CD4-positive, alpha-beta T cell treated with Interleukin-10 for 1 hour (primary cell): ENCODE measurements at places on chromosomes 2 and 18.

DNA sequence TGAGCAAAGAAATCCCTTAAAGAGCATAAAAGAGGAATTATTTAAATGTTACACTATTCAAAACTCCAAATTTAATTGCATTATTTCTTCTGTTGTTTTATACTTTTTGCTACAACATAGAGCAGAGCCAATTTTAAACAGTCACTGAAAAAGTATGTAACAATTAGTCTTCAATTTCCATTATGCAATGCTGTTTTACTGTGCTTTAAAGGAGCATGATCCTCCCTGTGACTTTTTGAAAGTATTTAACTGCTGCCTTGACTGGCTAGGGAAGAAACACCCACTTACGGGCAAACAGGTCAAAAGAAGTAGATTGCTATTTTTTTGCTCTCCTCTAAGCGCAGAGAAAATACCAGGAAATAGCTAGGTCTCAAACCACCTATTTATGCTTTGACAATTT, 217.4 kb upstream of the GCFC2 start:
- DNase-seq: no peak

DNA sequence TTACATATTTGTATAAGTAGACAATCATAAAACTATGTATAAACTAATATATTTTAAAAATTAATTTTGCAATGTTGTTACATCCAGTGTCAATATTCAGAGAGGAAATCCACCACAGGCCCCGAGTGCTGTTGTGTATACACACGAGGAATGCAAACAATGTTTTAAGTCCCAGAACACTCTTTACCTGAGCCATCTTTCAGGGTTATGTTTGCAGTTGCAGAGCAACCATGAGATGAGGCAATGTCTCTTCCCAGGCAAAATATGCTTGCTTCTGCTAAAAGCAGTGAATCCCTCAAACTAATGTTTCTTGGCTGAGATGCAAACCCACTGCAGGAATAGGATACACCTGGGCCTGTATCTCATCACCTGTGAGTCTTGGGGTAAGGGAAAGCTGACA, 91.3 kb downstream of the ASXL2 start:
- DNase-seq: no peak

GRCh38 chr18:64799376-64799775, 650.5 kb upstream of the LINC00305 start:
- DNase-seq: no peak

DNA sequence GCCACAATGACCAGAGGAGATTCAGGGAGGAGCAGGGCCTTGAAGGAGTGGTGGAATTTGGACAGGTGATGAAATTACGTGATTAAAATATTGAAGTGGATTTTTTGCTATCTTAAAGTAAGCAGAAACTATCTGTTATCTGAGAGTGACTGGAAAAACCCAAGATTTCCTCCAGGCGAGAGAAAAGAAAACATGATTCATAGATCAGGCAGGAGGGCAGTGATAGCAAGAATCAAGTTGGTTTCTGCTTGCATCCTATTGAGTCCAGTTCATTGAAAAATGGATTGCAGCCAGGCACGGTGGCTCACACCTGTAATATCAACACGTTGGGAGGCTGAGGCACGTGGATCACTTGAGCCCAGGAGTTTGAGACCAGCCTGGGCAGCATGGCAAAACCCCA, 127.8 kb downstream of the NXPH2 start:
- DNase-seq: no peak

- no peak for DNase-seq
These were observed 277.9 kb downstream of the DCC start for GRCh38 chr18:52617931-52618330.

DNA sequence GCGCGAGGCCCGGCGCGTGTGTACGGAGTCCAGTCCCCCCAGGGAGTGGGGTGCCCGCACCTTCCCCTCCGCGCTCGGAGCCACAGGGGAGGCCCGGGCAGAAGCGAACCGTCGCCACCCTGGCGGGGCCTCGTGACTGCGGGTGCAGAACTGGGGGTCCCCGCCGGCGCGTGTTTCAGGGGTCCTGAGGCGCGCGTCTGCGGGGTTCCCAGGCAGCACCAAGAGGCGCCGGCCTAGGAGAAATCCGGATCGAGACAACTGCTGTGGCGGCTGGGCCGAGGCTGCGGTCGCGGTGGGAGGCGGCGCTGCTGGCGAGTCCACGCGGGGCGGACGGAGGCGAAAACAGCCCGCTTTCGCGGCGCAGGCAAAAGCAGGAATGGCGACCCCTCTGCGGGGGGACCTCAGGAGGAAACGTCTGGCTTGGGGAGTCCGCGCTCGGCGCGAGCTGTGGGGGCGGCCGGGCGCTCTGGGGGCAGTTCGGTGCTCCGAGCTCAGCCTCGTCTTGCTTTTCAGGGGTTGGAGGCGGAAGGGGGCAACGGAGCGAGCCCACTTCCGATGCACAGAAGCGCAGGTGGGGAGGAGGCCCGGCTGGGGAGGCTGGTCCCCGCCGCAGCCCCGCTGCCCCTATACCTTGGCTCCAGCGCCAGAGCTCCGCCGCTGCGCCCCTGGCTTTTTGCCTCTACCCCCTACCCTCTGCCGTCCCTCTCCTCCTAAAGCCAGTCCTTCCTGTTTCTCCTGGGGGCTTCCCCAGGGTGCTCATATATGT, 81.5 kb upstream of the LDLRAD4 start:
- peak; percentile 37 for DNase-seq

DNA sequence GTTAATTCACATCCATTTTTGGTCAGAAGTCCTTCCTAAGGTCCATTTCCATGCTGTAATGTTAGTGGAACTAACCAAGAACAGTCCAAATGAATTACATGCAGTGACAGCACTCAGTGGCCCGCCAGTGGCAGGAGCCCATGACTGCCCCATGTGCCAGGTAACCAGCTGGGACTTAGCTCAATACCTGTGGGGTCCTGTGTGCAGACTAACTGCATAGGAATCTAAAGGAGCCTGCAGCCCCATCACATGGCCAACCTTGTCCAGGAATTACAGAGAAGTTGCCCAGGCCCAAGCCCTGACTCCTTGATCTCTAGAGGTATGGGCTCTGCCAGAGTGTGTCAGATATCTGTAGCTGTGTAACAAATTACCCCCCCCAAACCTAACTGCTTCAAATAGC, 35.4 kb upstream of the GPR17 start:
- no peak for DNase-seq

GRCh38 chr2:197378086-197378485, 56.7 kb downstream of the SF3B1 start:
- no peak for DNase-seq

- no peak for DNase-seq
These were observed 23.1 kb upstream of the COPS8 start for GRCh38 chr2:237062585-237062984.

DNA sequence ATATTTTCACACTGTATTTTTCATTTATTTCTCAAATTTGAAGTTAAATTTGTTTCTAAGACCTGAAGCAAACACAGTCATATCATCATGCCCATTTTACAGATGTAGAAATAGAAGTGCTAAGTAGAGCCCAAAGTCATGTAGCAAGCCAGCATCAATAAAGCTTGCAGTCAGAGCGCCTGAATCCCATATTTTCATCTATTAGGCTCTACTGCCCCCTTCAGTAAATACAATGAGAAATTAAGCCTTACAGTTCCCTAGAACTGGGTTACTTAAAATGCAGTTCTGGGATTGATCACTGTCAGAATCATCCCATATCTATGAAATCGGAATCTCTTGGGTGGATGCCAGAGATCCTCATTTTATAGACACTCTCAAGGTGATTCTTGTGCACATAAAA, 419.9 kb downstream of the TGIF1 start:
- DNase-seq: peak; percentile 1

GRCh38 chr18:2680216-2680792, 24.8 kb downstream of the SMCHD1 start:
- no peak for DNase-seq

DNA sequence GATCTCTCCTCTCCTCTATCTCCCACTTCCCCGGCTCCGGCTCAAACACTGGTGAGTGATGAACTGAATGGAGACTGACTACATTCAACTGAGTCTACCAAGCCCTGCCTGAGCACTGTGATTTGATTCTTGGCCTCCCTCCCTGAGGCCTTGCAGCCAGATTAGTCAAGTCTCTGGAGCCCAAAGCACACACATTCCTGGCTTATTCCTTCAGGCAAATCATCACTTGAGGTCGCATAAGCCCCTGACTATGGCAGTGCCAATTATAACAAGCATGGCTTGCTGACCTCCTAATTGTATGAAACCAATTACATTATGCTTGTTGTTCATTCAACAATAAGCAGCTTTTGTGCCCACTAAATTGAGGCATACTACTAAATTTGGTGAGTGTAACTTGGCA, 34.6 kb downstream of the EFEMP1 start:
- no peak for DNase-seq

GRCh38 chr2:20771299-20771698, 51.6 kb downstream of the LDAH start:
- no peak for DNase-seq

- DNase-seq: no peak
These were observed 244.3 kb downstream of the ACTR3 start for GRCh38 chr2:114134146-114134545.

- DNase-seq: no peak
These were observed 232.2 kb downstream of the ZNF804A start for GRCh38 chr2:184830531-184830930.

DNA sequence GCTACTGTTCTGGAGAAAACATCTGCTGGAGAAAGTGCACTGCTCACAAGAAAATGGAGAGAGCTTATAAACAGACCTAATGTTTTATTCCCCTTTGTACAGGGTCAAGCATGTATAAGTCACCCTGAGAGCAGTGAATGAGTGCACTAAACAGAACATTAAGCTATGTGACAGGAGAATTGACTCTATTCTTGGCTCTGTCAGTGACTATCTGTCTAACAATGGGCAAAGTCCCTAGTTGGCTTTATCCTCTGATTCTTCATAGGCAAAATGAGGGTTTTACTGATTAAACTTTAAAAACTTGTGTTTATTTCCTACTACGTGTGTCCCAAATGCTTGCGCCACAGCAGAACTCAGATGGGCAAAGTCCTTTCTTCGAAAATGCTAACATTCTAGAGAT, 655.1 kb upstream of the SLC39A10 start:
- DNase-seq: no peak

- DNase-seq: no peak
These were observed 389.3 kb downstream of the IRS1 start for GRCh38 chr2:226410247-226410835.

GRCh38 chr18:13179566-13180113, 38.9 kb upstream of the LDLRAD4 start:
- DNase-seq: no peak

- DNase-seq: no peak
These were observed 339.2 kb upstream of the HNRNPA3 start for GRCh38 chr2:176873403-176873802.

DNA sequence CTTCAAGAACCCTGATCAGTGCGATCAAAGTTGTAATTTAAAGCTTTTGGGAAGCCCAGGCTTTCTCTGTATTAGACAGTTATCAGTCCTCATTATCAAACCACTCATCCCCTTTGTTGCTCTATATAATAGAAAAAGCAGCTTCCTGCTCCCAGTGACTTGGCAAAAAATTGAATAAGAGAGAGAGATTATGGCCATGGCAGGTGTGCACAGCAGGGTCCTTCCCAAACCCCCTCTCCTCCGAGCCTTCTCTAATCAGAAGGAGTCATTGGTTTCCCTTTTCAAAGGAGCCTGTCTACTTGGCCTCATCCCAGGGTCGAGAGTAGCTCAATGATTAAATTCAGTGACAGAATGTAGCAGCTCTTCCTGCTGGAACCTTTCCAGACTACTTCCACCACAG, 81.5 kb downstream of the SEMA4F start:
- DNase-seq: no peak

GRCh38 chr2:102015399-102015798, 23.6 kb downstream of the IL1R2 start:
- no peak for DNase-seq

- DNase-seq: no peak
These were observed 39.0 kb downstream of the MYO3B start for GRCh38 chr2:170216981-170217380.

DNA sequence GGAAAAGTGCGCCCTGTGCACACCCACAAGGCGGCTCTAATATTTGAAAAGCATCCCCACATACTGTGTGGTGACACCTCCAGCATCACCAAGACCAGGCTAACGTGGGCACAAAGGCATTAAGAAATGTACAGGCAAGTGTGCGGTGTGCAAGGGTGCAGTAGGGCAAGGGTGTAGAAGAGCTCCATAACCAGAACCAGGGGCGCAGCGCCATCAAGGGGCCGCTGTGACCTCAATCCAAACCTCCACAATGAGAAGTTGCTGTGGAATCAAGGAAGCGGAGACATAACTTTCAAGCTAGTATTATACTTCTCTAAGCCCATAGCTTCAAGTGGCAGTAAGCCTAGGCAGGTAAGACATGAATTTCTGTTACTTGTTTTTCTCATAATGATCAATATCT, 13.0 kb downstream of the L3MBTL4 start:
- DNase-seq: no peak

- no peak for DNase-seq
These were observed 18.0 kb upstream of the ACKR3 start for GRCh38 chr2:236551471-236552211.

GRCh38 chr2:188345020-188345419, 53.3 kb downstream of the GULP1 start:
- DNase-seq: no peak

DNA sequence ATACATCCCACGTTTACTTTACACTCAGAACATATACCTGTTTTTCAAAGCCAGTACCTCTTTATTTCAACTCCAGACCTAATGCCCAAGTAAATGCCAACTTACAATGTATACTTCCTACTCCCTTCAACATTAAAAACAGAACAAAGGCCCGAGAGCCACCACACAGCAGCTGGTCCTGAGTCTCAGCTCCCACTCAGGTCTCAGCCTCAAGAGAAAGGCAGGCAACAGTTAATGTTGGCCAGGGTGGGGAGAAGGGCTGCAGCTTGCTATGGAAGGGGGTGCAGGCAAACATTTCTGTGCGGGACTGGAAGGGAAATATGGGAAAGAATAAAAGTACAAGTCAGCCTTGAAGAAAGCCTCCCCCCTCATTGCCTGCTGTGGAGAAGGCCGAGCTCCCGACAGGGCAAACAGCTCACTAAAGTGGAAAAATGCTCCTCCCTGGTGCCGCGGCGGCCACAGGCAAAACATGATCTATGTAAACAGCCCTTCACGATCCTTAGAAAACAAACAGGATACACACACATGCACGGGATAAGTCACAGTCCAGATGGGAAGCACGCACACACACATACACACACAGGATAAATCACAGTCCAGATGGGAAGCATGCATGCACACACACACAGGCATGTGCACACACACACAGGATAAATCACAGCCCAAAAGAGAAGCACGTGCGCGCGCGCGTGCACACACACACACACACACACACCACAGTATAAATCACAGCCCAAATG, 67.4 kb downstream of the ADNP2 start:
- DNase-seq: no peak

- DNase-seq: no peak
These were observed 247.4 kb downstream of the MYO3B start for GRCh38 chr2:170425281-170425751.
